GM20000 (cell line): ENCODE measurements at places on chromosomes 13 and 19.
A peak's percentile ranks its signal among the peaks of the same experiment; 100 is the strongest.

DNA sequence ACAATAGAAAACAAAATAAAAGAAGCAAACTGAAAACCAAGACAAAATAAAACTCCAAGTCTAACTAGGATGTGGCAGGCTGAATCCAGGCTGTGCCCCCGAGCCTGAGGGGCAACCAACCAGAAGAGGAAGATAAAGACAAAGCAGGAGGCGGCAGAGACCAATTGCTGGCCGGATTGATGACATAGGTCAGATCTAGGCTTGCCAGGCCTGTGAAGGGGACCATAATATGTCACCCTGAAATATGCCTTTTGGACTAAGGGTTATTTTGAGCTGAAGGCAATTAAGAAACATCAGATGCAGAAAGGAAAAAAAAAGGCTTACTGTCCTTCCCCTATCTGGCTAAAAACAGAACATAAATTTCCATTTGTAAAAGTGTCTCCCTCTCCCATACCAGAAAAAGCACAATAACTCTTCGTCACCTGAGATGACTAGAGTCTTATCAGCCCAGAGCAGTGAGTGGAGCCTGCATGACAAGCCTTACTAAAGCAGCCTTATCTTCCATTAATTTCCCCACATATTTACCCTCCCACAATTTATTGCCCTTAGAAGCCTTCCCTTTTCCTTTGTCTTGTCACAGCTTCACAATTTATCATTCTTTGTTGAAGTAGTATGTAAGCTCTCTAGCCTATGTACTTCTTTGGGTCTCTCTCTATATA is 22.8 kb downstream of the ATP8A2 start:
- no peak for DNase-seq

- DNase-seq: peak; percentile 51
Measured at GRCh38 chr13:46575301-46575771, 22.4 kb downstream of the LRCH1 start.

DNA sequence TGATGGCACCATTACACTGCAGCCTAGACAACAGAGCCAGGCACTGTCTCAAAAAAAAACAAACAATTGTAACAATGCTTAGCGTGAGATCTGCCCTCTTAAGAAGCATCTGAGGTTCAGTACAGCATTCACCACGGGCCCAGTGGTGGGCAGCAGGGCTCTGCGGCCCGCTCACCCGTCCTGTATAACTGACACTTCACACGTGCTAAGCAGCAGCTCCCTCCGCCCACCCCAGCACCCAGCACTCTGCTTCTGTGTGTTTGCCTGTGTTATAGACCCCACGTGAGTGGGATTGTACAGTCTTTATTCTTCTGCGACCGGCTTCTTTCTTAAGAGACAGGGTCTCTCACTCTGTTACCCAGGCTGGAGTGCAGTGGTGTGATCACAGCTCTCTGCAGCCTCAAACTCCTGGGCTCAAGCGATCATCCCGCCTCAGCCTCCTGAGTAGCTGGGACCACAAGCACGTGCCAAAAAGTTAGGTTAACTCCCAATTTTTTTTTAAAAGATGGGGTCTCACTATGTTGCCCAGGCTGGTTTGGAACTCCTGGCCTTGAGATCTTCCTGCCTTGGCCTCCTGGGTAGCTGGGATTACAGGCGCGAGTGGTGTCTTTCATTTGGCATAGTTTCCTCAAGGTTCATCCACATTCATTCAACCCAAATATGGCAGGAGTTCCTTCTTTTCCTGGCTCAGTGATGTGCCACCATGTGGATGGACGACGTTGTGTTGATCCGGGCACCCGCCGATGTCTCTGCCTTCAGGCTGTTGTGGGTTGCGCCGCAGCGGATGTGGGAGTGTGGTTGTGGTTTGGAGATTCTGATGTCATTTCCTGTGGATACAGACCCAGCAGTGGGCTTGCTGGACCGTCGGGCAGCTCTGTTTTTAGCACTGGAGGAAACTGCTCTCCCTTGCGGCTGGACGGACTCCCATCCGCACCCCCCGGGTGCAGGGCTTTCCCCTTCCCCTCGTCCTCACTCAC is 170.0 kb downstream of the KDM4B start:
- peak; percentile 88 for DNase-seq

DNA sequence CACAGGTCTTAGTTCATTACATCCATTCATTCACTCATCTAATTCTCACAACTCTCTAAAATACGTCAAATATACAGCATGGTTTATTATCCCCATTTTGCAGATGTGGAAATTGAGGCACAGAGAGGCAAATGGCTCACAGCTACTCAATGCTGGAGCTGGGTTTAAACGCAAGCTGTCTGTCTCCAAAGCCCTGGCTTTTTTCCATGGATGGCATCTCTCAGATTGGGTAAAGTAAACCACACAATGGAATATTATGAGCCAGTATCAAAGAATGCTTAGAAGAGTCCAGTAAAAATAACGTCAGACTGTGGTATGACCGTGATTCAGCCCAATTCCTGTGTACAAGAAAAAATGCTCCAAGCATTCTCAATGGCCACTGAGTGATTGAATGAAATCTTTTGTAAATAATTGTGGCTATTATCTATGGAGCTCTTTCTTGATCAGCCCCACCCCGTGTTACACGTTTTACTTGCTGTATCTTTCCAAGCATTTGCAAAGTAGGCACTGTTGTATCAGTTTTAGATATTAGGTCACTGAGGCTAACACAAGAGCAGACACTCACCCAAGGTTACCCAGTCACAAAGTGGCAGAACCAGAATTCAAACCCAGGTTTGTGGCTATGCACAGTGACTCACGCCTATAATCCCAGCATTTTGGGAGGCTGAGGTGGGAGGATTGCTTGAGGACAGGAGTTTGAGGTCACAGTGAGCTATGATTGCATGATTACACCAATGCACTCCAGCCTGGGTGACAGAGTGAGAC is 5.5 kb upstream of the ACP7 start:
- no peak for DNase-seq

DNA sequence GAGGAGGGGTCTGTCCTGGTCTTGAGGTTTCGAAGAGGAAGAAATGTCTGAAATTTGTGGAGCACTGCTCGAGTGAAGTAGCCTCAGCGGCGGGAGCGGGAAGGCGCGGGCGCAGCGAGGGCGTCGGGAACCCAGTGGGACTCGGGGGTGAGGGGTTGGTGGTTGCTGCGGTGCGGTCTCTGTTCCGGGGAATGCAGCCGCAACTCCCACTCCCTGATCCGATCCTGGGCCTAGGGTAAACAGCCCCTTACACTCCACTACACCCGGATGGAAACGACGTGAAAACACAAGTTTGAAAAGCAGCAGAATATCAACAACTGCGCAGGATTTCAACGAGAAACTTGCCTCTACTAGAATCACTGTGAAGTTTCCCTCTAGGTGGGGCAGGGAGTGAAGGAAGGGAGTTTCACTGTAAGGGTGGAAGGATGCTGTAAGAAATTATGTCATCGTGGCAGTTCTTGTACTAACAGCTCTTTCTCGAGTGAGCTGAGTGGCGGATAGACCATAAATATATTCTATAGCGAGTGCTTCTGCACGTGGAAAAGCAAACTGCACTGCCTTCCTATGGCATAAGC is 2.0 kb upstream of the KLF12 start:
- DNase-seq: peak; percentile 15

DNA sequence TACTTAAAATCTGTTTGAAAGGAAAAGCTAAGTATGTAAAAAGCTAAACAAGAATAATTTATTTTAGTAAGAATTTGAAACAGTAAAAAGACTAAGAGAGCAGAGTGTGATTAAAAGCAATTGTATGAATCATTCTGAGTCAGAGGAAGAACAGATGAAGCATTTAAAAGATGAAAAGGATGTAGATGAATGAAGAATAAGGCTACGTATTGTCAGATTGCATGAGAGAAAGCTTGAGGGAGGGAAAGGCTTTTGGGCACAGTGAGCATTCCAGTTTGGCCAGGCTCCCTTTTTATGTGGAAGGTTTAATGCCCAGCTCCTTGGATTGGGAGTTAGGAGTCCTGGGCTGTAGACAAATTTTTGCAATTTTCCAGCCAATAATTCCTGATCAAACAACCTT is 117.7 kb downstream of the FREM2 start:
- DNase-seq: no peak

- DNase-seq: no peak
Measured at GRCh38 chr13:53873558-53873957, 844.9 kb downstream of the OLFM4 start.

DNA sequence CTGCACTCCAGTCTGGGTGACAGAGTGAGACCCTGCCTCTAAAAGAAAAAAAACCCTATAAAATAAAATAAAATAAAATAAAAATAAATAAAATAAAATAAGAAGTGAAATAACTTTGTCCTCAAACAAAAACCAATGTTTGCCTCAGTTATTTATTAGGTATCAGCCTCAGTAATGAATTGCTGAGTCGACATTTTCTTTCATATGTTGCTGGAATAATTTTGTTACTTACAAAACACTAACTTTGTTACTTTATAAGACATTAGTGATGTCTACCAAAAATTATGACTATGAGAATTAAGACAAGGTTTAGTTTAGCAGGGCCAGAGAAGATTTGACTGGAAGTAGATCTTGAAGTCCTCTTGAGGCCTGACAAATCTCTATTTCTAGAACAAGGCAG is 2074.5 kb upstream of the PCDH20 start:
- DNase-seq: no peak

- DNase-seq: no peak
Measured at GRCh38 chr19:35853038-35853756, 893 bp upstream of the NPHS1 start.

DNA sequence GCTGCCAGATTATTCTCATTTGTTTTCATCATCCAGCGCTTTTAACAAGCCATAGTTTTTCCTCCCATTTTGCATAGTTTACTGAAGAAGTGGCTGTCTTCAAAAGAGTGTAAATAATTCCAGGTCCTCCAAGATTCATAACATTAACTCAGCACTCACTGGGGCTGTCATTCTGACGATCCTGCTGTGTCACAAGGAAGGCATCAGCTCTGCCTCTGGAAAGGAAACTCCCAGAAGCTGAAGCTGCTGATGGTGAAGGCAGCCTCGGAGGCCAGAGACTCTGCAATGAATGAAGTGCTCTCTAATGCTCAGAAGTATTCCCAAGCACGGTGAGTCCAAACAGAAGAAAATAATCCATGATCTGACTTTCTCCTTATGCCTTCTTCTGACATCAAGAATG is 60.0 kb downstream of the FLT1 start:
- no peak for DNase-seq

DNA sequence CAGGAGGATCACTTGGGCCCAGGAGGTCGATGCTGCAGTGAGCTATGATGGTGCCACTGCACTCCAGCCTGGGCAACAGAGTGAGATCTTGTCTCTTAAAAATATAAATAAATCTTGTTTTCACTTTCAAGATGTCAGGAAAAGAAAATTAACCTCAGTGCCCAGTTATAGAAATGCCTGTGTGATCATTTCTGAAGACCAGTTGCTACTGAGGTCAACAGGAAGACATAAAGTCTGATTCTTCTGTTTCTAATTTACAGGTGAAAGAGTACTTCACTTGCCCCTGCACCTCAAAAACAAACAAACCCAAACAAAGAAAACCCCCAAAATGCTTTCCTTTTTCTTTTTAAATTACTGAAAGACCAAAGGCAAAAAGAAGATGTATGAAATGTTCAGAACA is 174.3 kb upstream of the NBEA start:
- no peak for DNase-seq

DNA sequence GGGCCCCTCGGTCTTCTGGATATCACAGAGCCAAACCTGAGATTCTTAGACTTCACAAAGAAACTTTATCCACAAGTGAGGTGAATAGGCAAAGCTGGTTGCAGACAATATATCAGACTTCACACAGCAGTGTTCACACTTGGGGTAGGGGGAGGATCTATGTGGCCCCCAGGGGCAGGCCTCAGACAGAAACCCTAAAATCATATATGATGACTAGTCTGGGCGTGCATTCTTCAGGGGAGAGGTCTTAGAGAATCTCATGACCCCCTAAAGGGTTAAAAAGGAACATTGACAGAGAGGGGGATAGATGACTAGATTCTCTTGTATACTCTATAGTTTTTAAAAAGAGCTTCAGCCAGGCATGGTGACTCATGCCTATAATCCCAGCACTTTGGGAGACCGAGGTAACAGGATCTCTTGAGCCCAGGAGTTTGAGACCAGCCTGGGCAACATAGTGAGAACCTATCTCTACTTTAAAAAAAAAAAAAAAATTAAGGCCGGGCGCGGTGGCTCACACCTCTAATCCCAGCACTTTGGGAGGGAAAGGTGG is 2.8 kb downstream of the TYROBP start:
- no peak for DNase-seq

GRCh38 chr13:79912403-79912802 is 428.5 kb downstream of the SPRY2 start:
- DNase-seq: no peak

DNA sequence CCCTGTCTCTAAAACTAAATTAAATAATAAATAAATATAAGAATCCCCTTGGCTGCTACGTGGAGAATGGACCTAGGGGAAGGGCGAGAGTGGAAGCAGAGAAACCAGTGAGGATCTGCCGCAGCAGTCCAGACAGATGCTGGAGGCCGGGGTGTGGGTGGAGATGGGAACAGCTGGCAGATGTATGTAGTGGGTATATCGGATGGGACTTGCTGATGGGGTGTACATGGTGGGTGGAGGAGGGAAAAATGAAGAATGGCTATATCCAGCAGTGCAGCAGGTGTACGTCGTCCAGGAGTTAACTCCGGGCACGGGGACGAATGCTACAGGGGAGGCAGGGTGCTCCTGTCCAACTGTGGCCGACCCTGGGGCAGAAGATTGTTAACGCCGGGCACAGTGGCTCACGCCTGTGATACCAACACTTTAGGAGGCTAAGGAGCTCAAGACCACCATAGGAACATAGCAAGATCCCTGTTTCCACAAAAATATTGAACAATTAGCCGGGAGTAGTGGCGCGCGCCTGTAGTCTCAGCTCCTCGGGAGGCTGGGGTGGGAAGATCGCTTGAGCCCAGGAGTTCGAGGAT is 654 bp downstream of the CEP89 start:
- DNase-seq: no peak

DNA sequence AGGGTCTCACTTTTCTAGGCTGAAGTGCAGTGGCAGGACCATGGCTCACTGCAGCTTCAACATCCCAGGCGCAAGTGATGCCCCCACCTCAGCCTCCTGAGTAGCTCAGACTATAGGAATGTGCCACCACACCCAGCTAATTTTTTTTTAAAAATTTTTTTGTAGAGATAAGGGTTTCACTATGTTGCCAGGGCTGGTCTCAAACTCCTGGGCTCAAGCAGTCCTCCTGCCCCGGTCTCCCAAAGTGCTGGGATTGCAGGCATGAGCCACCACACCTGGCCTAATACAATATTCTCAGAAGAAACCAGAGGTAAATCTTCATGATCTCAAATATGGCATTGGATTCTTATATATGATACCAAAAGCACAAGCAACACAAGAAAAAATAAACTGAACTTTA is 47.7 kb downstream of the FLT1 start:
- no peak for DNase-seq

- DNase-seq: no peak
Measured at GRCh38 chr19:20472854-20473253, 92.7 kb downstream of the ZNF737 start.

DNA sequence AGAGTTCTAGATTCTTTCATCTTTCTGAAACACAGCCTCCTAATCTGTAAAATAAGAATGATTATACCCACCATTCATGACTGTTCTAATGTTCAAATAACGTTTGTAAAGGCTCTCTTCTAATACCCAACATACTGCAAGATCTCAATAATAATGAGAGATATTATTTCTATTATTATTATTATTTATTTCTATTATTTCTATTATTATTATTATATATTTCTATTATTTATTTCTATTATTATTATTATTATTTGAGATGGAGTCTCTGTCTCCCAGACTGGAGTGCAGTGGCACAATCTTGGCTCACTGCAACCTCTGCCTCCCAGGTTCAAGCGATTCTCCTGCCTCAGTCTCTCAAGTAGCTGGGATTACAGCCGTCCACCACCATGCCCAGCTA is 395.5 kb downstream of the EFNB2 start:
- DNase-seq: no peak
